ENCODE measurements at places on chromosomes 12 and 14.

DNA sequence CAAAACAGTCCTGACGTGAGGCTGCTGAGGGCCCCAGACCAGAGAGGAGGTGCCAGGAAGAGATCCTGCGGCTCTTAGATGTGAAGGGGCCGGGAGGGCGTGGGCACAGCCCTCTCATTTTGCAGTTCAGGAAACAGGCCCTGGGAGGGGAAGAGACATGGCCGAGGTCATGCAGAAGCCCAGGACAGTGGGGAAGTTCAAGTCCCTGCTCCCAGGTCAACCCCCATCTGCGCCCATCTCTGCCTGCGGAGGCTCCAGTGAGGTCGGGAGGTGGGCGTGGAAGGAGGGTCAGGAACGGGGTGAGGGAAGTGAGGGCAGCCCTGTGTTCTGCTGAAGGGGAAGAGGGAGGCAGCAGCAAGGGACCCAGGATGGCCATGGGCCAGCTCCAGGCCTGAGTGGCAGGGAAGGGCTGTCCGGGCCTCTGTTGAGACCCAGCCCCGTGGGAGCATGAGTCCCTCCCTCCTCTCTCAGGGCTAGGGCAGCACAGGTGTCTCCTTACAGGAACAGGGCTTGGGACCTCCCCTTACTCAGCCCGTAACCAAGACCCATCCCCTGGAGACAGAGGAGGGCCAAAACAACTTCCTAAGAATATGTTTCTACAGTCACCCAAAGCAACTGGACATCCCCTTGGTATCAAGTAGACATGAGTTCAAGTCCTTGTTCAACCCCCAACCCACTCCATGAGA, 90.8 kb downstream of the LGMN start:
- DNase-seq: no peak

GRCh38 chr12:56155256-56155845, 2.8 kb upstream of the MYL6 start:
- DNase-seq: no peak

GRCh38 chr12:88375306-88376305, 204.7 kb downstream of the KITLG start:
- no peak for DNase-seq

GRCh38 chr14:44778604-44779003, 183.1 kb downstream of the KLHL28 start:
- DNase-seq: peak; percentile 1

DNA sequence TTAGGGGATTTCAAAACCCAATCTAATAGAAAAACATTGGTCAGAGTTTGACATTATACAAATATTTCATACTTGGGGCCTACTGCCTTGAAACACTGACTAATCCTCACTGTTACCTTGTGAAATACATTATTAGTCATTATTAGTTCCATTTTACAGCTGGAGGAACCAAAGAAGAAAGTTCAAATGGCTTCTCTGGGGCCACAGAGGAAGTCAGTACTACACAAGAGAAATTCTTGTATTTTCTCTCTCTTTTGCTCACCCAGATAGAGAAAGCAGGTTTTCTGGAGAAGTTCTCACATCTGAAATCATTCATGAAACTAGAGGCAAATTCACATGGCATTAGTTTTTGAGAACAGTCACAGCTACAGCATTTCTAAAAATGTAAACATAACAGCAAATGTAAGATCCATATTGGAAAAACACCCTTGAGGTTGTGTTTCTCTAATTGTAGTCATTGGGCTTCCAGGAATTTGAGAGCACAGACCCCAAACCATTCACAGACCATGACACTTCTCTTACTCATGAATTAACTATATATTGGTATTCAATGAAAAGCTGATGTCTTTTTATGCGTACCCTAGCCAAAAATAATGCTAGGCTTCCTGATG, 83.0 kb downstream of the LLPH start:
- DNase-seq: no peak

DNA sequence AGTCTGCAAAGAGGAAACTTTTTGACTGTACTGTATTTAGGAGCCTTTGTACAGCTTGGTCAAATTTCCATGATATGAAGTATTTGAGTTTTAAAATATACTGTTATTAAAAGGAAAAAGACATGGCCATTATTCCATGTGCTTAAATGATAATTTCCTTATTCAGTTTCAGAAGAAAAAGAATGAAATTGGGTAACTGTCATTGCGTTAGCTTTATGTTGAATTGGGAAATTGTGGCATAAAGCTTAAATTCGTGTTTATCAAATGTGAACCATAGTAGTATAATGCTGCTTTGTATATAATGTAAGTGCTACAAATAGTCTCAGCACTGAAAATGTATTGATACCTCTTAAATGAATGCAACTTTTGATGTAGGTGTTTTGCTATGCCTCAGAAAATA, 64.9 kb downstream of the ETNK1 start:
- no peak for DNase-seq

- DNase-seq: no peak
These were observed 2.3 kb upstream of the CYP46A1 start for GRCh38 chr14:99681832-99682148.

DNA sequence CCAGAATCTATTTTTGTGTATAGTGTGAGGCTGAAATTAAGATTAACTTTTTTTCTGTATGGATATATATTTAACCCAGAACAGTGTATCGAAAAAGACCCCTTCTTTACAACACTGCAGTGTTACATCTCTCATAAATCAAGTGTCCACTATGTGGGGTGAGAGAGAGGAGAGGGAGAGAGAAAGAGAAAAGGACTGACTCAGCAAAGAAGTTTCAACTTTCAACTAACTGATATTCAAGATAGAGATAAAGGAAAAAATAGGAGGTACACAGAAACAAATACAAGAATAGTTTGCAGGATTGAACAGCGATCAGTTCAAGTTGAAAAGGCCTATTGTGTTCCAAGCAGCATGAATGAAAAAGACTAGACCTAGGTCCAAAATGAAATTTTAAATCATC, 126.7 kb upstream of the NEDD1 start:
- no peak for DNase-seq

DNA sequence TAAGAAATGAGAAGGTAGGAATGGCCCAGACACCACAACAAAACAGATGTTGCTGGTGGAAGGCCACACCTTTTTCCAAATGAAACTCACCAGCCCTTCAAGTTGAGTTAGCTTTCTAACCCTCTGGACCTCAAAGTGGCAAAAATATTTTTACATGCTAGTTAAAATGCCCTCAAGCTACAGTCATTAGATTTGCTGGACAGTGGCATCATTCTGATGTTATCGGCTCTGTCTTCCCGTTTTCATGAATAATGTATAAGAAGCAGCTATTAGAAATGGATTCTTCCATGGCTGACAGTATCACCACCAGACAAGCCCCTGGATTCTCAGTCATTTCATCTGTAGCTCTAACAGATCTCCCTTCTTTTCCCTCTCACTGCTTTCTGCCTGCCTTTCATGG, 37.1 kb upstream of the PLXNC1 start:
- no peak for DNase-seq

DNA sequence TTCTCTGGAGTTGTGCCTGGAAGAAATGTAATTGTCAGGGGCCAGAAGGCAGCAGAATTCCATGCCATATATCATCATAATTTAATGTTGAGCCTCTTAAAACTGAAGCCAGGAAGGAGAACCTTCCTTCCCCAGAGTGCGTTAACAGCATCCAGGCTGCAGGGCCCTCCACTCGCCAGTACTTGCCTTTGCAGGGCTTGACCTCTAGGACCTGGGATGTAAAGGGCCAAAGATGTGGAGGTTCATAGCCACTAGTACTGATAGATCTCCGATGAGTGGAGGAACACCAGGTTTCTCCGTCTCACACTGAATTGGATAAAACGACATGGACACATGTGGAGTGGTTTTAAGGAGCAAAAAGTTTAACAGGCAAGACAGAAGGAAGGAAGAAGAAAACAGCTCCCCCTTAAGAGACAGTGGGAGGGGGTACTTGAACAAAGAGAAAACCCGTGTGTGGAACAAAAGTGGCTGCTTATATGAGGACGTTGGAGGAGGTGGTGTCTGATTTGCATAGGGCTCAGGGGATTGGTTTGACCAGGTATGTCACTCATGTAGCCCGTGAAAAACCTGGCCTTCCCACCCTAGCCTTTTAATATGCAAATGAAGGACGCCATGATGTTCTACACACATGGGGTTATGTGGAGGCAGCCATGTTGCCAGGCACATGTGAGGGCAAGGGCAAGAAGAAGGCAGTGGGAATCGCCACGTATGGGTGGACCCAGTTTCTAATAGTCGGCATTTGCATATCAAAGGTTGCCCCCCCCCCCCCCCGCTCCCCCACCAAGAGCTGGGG, 38.8 kb upstream of the WSCD2 start:
- no peak for DNase-seq

- DNase-seq: no peak
These were observed 151.1 kb upstream of the RTL1 start for GRCh38 chr14:101054671-101055070.

GRCh38 chr12:41365653-41366171, 177.6 kb downstream of the PDZRN4 start:
- DNase-seq: no peak

GRCh38 chr14:21382886-21383847, 652 bp downstream of the SUPT16H start:
- peak; percentile 61 for DNase-seq

GRCh38 chr12:115210533-115211252, 526.7 kb upstream of the TBX3 start:
- no peak for DNase-seq

DNA sequence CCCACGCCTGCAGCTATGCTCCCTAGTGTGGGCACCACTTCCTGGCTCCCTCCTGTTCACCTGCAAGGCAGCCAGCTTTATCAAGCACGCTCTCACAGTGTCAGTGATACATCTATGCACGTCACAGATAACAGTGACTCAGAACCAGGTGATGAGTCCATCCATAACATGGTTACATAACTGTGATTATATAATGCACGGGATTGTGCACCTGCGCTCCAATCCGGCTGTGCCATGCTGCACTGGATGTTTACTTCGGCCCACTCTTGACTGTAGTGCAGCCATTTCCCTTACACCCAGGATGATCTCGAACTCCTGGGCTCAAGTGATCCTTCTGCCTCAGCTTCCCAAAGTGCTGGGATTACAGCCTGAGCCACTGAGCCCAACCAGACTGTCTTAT, 38.4 kb upstream of the CEP83 start:
- no peak for DNase-seq

DNA sequence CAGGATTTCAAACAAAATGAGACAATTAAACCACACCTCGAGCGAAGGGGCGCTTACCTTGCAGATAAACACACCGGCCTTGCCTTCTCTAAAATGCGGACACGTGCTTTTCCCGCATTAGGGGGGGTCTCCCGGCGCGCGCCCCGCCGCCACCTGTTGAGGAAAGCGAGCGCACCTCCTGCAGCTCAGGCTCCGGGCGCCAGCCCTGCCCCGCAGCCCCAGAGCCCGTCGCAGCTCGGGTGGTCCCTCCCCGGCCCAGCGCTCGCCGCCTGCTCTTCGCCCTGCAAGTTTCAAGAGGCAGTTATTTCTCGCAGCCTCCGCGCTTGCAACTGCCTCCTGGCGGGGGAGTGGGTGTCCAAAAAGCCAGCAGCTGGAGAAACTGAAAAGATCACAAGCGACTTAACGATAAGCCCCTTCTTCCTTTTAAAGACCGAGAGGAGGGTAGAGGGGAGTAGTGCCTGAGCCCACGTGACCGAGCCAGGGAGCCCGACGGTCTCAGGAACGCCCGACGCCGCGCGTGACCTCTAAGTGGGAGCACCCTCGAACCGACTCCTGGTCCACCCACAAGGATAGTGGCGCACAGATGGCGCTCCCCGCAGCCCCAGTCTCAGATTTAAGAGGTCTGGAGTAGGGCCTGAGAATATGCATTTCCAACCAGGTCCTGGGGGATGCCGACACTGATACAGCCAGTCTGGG, at the start of gene ESR2:
Gene ESR2, minus strand, starts transcription at position 396 of the 696 bp plus-strand sequence. CDS start 11,386 bp downstream, outside the sequence.
- peak; percentile 43 for DNase-seq

GRCh38 chr14:71166180-71166837, 259.1 kb downstream of the PCNX1 start:
- peak; percentile 44 for DNase-seq

DNA sequence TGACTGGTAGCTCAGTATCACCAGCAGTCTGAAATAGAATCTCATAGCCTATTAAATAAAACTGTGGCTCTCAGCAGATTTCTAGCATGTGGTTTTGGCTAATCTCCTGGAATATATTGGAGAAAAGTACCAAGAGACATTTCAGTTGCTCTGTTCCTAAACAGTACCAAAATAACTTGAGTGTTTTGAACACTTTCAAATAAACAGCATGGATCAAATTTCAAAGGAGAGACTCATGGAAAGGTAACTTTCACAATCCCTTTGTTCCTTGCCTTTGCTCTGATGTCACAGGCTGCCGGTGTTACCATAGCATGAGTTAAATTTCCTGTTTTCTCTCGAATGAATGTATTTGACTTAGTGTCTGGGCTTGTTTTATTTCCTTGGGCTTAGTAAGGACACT, 3.4 kb downstream of the ARG2 start:
- DNase-seq: peak; percentile 70

DNA sequence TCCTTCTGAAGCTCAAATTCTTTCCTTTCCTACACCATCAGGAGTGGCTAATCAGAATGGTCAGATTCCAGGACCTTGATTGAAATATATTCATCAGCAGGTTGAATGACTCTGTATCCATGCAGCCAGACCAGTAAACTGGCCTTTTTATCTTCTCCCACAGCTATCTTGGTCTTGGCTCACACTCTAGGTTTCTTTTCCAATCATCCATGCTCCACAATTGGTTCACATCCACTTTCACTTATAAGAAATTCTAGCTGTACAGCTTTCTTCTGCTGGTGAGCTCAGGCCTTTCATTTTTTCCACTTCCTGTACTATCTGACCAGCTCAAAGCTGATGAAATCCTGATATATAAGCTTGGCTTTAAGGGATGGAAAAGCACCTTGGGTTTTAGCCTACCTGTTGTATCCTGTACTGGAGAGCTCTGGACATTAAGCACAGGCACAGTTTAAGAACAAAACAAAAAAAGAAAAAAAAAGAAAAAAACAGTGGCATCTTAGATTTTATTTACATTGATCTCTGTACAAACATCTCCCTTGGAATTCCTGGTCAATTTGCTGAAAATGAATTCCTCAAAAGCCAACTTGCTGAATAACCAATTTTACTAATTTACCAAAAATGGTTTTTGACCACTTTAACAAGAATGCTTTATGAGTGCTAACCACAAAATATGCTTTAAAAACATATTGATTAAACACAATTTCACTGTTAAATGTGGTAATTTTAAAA, 91.6 kb upstream of the PAWR start:
- DNase-seq: peak; percentile 33

DNA sequence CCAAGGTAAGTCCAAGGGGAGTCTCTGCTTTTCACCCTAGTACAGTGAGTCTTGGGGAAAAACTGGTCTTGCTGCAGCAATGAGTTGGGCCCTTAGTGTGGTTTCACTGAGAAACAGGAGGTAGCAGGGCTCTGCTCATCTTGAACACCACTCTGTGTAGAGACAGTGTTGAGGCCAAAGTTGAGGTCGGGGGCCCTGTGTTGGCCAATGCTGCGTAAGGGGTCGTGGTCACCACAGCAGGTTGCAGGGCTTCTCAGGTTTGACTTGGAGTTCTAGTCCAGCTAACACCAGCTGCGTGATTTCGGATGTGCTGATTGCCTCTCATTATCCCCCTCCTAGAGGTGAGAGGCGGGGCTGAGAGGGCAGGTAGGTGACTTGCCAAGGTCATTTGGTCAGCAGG, 807.5 kb downstream of the VRK1 start:
- no peak for DNase-seq

GRCh38 chr14:89256283-89256682, 160.8 kb downstream of the FOXN3 start:
- DNase-seq: no peak

- DNase-seq: no peak
These were observed 45.6 kb upstream of the EGLN3 start for GRCh38 chr14:33996462-33996861.

GRCh38 chr12:109723311-109723881, 9.8 kb downstream of the FAM222A start:
- DNase-seq: no peak

All from lung microvascular endothelial cell (primary cell).